ENCODE measurements at places on chromosomes 1 and 21.
A peak's percentile ranks its signal among the peaks of the same experiment; 100 is the strongest.

DNA sequence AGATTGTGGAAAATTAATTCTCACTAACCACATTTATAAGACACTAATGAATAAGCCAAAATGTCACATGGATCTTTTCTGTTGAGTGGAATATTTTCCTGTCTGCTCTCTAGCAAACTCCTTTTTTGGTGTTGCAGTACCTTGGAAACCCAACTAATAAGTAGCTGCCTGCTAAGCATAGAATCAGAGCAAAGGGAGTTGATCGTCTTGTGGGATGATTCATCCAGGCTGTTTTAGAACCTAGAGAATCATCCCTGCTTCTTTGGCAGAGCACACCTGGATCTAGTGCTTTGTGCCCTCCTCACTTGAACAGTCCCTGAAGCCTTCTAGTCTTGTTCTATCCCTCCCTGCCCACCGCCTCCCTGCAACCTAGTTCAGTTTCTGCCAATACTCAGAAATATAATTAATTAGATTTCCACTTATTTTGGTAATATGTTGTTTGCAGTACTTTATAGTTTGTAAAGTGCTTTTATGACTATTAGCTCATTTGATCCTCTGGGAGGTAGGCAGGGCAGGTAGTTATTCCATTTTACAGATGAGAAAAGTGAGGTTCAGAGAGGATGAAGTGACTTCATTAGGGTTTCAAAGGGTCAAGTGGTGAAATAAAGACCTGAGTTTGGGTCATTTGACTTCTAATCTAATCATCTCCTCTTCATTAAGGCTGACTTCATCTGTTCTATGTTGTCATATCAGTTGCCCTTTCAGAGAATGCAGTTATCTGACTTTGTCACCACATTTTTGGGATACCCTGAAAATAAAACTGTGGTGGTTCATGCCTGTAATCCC is 2.5 kb downstream of the AGO4 start:
- no peak for DNase-seq

DNA sequence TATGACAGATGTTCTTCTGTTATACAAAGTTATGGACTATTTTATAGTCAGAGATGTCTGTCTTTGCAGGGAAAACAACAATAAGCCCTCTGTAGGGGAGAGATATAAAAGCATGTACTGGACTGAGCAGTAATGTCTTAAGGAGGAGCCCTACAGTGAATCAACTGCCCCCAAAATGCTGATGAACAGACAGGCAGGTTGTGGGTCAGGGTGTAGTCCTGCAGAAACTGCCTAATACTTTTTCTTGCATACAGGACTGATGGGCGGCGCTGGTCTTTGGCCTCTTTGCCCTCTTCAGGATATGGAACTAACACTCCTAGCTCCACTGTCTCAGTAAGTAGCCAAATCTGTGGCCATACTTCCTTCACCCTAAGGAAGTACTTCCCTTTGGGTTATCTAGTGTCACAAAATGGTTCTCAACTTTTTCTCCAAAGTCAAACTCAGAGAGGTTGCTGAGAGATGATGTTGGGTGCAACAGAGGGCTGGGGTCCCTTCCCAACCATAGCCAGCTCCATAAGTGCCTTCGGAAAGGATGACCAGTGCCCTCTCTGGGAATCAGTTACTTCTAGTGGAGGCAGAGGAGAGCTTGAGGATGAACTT is 129.8 kb downstream of the PIK3R3 start:
- no peak for DNase-seq

GRCh38 chr21:31945546-31945945 is 72.7 kb downstream of the HUNK start:
- DNase-seq = no peak

- DNase-seq = no peak
These were observed 40.0 kb downstream of the COQ8A start for GRCh38 chr1:226980122-226980560.

DNA sequence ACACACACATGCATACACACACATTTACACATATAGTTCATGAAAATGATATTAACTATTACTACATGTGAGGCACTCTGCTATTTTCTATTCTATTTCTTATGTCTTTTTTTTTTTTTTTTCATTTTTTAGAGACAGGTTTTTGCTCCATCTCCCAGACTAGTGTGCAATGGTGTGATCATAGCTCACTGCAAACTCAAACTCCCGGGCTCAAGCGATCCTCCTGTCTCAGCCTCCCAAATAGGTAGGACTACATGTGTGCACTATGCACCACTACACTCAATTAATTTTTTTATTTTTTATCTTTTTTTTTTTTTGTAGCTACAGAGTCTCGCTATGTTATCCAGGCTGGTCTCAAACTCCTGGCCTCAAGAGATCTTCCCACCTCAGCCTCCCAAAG is 48.8 kb upstream of the RAB4A start:
- no peak for DNase-seq

- DNase-seq = no peak
These were observed 27.5 kb downstream of the ARID1A start for GRCh38 chr1:26723013-26723991.

GRCh38 chr1:185812934-185813333 is 78.7 kb downstream of the HMCN1 start:
- no peak for DNase-seq

- peak; percentile 81 for DNase-seq
These were observed 5.1 kb downstream of the PMF1 start for GRCh38 chr1:156217871-156218270.

DNA sequence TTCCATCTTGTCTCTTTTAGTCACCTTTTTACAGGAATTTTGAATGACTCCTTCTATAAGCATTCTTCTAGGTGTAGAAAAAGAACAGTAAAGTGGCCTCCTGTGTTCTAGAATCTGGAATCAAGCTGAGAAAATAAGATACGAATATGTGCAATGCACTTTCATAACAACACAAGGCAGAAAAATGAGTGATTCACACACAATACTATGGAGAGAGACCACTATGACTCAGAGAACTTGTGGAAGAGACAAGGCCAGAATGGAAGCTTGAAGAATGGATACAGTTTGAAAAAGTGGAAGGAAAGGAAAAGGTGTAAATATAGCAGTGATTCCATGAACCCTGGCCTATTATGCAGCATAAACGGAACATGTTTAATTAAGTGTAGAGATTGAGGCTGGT is 57.1 kb upstream of the SAMSN1 start:
- DNase-seq = no peak

- no peak for DNase-seq
These were observed 117.4 kb upstream of the RAB3GAP2 start for GRCh38 chr1:220389634-220390033.

- DNase-seq = no peak
These were observed 63.1 kb upstream of the DPT start for GRCh38 chr1:168792142-168792541.

DNA sequence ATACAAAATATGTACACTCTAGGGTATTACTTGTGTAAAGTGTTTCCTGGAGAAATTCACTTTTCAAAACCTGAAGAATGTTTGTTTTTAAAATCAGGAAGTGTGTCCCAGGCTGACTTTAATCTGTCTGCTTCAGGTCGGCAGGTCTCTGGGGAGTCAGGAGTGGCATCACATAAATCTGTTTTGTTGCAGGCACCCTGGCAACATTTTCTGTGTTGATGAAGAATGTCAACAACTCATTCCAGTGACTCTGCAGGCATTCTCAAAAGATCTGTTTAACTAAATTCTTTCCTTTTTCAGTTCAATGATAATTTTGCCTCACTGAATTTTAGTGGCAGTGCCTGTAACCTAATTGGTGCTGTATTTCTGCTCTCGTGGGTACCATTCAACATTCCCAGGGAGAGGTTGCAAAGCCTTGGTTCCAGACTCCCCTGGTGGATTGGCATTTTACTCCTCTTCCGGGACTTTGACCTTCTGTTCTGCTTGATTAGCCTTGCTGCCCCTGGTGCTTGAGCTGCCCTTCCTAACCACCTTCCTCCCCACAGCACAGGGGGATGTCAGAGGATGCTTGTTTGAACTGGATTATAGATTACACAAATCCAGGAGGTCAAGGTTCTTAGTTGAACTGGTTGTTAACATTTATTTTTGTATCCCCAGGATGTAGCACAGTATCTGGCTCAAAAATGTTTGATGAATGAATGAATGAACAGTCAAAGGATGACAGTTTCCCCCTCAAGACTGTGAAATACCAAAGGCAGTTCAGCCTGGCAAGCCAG is 55.4 kb upstream of the LPGAT1 start:
- no peak for DNase-seq

GRCh38 chr1:170594066-170594626 is 62.2 kb downstream of the GORAB start:
- DNase-seq = no peak

GRCh38 chr1:200081969-200082245 is 54.4 kb downstream of the NR5A2 start:
- DNase-seq = no peak
